Activated CD4-positive, alpha-beta memory T cell treated with anti-CD3 and anti-CD28 coated beads for 36 hours (primary cell): ENCODE measurements at places on chromosomes 5 and 9. TPM values are rescaled to one million over a fixed set of nuclear protein-coding genes. Genes with fewer than 3 reads are reported as not detected.

TAF11L10 gene
- not detected for total RNA-seq

FOXD1 gene
- 0.46 TPM for total RNA-seq

EDIL3 gene
- total RNA-seq: not detected

HTR1A gene
- total RNA-seq: not detected

STK32A gene
- not detected for total RNA-seq

GABRG2 gene
- total RNA-seq: not detected

SURF1 gene
- total RNA-seq: 24.7 TPM

PDZD2 gene
- not detected for total RNA-seq

PCDHGB3 gene
- total RNA-seq: 0.10 TPM

RNF130 gene
- total RNA-seq: 10.1 TPM

OR1L8 gene
- not detected for total RNA-seq

SLC34A1 gene
- total RNA-seq: 0.15 TPM

GGTA1 gene
- not detected for total RNA-seq

WNT8A gene
- not detected for total RNA-seq

RNF180 gene
- total RNA-seq: not detected

WDR38 gene
- not detected for total RNA-seq

LRRC70 gene
- total RNA-seq: 0.34 TPM

WWC1 gene
- total RNA-seq: 0.82 TPM

EQTN gene
- total RNA-seq: not detected

PCDHA9 gene
- not detected for total RNA-seq

ZFR gene
- total RNA-seq: 61.1 TPM

C5orf58 gene
- total RNA-seq: not detected

PCDHGA6 gene
- 0.05 TPM for total RNA-seq

CAPSL gene
- total RNA-seq: 1.0 TPM

PCSK1 gene
- not detected for total RNA-seq

C6 gene
- not detected for total RNA-seq

FBXL7 gene
- total RNA-seq: not detected
